ENCODE measurements at places on chromosomes 13 and 19.

- DNase-seq: no peak
Observed at GRCh38 chr19:18675779-18676178, 7.7 kb upstream of the CRTC1 start.

GRCh38 chr13:27522847-27523246 is 72.5 kb upstream of the MTIF3 start:
- peak; percentile 46 for DNase-seq

- no peak for DNase-seq
Observed at GRCh38 chr13:33494596-33495204, 209.1 kb upstream of the STARD13 start.

DNA sequence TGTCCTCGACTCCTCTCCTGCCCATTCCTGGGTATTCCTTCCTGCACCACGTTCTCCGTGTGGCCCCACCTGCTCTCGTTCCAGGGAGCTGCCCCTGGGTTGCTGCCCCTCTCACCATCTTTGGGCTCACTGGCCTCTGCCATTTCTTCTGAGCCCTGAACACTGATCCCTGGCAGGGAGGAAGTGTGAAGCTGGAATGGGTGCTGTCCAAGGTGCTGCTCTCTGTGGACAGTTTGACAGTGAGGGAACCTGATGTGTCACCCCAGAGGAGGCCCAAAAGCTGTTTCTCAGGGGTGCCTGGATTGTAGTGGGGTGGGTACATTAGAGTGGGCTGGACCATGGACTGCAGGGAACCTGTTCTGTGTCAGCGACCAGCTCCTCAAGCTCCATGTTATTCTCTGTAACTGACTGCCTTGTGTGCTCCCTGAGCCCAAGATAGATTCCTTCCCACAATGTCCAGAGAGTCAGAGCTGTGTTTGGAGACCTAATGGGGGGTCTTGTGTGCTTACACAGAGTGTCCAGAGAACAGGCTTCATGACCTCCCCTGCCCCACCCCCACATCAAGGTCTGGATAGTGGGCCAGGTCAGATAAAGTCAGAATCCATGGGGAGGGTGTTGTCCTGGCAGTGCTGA is 7.2 kb upstream of the CEACAM8 start:
- no peak for DNase-seq

DNA sequence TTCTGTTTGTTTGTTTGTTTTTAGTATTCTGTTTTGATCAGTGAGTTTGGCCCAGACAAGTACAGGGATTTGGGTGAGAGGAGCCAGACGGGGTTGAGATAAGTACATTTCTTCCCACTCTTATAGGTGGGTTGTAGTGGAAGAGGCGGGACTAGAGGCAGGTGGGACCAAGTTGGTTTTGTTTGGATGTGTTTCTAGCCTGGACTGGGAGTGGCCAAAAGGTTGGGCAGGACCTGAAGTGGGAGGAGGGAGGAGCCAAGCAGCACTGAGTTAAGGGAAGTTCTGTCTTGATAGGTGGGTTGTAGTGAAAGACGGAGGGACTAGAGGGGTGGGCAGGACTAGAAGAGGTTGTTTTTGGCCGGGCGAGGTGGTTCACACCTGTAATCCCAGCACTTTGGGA is 9.0 kb downstream of the DNASE2 start:
- no peak for DNase-seq

- no peak for DNase-seq
Observed at GRCh38 chr19:5498830-5499550, 43.8 kb downstream of the ZNRF4 start.

GRCh38 chr13:51802631-51803418 is 1.1 kb downstream of the DHRS12 start:
- DNase-seq: no peak

DNA sequence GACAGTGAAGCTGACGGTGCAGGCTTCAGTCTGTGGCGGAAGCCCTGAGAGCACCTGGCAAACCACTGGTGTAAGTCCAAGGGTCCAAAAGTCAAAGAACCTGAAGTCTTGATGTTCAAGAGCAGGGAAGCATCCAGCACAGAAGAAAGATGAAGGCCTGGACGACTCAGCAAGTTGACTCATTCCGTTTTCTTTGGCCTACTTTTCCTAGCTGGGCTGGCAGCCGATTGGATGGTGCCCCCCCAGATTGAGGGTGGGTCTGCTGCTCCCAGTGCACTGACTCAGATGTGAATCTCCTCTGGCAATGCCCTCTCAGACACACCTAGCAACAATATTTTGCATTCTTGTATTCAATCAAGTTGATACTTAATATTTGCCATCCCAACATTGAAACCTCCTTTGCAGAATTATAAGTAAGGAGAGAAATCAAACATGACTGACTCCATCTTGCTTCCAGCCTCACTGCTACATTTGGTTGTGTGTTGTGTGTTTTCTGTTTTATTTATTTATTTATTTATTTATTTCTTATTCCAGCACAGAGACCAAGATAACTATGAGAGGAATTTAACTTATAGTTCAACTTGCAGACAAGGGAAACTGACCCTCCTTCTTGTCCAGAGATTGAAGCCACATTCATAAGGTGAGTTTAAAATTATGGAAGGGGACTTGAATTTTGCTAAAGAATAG is 32.8 kb downstream of the IGFL2 start:
- no peak for DNase-seq

DNA sequence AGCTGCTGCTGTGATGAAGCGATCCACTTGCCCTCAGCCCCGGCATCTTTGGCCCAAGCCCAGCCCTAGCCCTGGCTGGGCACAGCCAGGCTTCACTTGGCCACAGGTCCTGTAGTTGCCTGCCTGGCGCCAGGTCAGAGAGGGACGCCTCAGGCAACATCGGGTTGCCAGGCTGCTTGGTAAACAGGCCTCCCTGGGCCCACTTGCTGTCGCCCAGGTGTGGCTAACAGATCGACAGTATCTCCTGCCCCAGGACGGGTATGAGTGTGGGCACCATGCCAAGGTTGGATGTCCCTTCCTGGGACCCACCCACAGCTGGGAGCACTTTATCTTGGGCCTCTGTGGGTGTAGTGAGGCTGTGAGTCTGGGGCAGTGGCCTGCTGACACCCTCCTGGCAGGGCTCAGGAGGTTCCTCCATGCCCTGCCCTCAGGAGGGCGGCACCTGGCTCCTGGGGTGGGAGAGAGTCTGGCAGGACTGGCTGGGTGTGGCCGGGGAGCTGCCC is 27.8 kb downstream of the CARM1 start:
- no peak for DNase-seq

GRCh38 chr13:95098916-95099315 is 202.3 kb downstream of the ABCC4 start:
- no peak for DNase-seq

- no peak for DNase-seq
Observed at GRCh38 chr13:50889317-50889716, 20.3 kb upstream of the RNASEH2B start.

- DNase-seq: no peak
Observed at GRCh38 chr13:91216928-91217700, 130.4 kb upstream of the MIR17HG start.

DNA sequence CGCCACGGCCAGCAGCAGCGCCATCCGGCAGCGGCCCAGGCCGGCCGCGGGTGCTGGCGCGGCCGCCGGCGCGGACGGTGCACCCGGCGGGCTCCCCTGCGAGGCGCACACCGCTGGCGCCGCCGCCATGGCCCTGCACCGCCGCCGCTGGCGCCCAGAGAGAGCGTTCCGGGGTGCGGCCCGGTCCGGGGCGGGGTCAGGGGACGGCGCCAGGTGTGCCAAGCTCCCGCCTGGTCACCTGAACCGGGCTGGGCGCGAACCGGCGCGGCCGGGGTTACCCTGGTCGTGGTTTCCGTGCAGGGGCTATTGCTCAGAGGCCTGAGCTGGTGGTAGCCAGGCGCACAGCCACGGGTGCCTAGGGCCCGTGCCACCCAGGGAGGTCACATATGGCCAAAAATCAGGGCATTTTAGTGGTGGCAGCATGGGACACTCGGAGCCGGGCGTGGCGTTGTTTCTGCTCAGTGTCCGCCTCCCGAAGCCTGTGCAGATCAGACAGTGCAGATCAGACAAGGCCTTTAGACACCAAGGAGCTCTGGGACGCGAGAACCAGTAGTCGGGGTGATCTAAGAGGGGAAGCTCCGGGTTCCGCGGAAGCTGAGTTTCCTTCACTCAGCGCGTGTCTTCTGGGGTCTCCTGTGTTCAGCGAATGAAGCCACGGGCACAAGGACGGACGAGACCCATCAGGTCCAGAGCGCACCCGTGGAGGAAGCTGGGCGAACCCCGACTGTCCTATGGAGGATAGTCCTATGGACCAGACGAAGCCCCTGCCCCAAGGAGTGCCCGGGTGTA is at the start of gene TMEM238:
Gene TMEM238, minus strand, starts transcription at position 162 of the 789 bp plus-strand sequence. Its CDS starts 33 bp downstream, at position 129.
- no peak for DNase-seq

DNA sequence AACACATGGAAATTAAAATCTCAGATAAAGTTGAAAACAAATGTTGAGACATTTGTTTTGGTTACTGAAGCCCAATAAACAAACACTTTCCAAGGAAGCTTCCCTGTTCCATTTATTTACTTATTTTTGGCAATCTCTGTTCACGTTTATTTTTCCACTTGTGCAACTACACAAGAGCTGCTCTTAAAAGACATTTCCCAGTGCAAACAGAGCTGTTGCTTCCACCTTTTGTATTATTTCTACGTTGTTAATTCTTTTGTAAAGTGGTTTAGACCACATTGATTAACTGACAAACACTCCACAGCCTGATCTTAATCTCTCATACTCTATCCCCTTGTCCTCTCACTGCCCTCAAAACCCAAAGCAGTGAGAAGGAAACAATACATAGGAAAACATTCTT is 757.6 kb downstream of the LIG4 start:
- DNase-seq: no peak

- no peak for DNase-seq
Observed at GRCh38 chr13:21383090-21383489, 76.0 kb downstream of the ZDHHC20 start.

DNA sequence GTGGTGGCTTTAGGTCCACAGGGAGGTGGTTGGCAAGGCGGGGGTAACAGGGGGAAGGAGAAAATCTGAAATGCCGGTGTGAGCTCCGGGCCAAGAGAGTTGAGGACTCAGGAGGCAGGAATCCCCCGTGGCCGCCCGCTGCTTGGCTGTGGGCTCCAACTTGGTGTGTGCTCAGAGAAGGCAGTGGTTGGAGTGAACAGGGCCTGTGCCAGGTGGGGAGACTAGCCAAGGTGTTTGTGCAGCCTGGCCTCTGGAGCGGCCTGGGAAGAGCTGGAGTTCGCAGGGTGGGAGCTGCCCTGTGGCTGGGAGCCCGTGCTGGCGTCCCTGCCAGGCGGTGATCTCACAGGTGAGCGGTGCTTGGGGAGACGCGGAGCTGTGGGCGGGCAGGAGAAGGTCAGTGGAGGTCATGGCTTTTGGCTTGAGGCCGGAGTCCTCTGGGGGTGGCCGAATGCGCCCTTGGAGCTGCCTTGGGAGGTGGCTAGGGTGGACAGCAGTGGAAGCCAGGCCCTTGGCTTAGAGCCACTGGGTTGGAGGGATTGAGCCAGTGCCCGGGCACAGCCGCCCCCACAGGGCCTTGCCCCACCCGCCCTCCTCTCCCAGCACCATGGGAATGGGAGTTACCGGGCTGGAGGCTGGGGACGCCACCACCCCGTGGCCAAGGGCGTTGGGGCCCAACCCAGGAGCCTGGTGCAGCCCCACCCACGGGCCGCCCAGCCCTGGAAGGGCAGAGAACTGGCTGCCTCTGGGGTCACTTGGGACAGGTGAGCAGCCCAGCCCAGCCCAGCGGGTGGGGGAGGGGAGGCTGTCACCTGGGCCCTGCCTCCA is 7.1 kb upstream of the CIRBP start:
- no peak for DNase-seq

DNA sequence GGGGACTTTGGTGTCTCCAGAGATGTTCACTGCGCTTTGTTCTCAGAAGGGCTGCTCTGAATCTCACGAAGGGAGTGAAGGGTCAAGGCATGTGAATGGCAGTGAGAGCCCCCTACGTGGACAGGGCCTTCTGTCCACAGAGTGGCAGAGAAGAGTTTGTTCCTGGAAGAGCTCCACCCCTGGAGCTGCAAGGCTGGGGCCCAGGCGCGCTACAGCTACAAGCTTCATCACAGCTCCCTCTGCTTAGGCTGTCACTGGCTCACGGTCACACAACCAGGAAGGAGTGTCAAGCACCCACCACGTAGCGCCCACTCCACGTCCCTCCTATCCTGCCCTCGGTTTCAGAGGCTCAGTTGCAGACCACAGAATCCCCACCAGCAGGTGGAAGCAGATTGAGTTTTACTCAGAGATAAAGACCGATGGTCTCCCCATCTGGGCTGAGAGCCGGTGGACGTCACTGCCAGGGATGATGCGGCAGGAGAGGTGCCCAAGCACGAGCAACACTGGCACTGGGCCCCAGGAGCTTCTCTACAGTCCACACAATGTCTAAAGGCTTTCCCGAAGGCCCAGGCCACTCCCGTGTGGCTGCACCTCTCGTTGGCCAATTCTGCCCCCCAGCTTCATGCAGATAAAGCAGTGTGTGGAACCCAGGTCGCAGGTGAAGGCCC is 23.0 kb upstream of the TFDP1 start:
- no peak for DNase-seq

DNA sequence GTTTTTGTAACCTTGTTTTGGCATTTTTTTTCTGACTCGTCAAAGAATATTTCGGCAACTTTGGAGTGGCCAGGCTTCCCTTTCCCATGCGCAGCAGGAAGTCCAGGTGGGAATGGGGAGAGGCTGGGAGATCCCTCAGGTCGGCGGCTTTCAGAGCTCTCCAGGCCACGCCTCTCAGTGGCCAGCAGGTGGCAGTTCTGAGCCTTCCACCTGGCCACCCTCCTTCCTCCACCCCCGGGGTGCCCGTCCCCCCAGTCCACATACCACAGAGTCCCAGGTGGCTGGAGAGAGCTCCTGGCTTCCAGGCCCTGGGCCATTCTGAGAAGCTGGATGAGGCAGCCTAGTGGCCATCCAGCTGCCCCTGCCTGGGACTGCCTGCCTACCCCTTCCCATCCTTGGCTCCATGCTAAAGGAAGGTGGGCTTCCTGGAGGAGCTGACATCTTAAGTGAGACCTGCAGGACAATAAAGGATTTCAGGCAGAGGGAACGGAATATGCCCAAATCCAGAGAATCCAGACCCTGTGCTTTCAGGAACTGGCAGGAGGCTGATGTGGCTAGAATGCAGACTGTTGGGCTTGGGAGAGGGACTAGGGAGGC is 46.3 kb downstream of the CCNE1 start:
- DNase-seq: no peak

GRCh38 chr19:7355151-7355820 is 6.5 kb downstream of the ARHGEF18 start:
- DNase-seq: no peak

DNA sequence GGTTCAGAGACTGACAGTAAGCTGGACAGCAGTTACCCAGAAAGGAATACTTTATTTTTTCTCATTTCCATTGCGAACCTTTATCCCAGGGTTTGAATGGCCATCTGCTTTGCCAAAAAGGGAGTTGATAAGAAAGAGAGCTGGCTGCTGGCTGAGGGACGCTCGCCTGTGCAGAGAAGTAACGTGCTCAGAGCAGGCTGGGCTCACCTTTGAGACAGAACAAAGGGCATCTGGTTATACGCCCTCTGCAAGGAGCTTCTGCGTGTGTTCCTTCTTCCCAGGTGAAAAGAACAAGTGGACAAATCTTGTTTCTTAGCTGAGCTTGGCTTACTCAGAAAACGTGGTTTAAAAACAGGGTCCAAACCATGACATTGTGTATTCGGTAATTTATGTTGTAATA is 47.4 kb downstream of the EFNB2 start:
- no peak for DNase-seq
